Heart right ventricle (tissue), 16 donors: ENCODE measurements at places on chromosomes 4 and X. TPM values are rescaled to one million over a fixed set of nuclear protein-coding genes. Genes with fewer than 3 reads are reported as not detected.

DNA sequence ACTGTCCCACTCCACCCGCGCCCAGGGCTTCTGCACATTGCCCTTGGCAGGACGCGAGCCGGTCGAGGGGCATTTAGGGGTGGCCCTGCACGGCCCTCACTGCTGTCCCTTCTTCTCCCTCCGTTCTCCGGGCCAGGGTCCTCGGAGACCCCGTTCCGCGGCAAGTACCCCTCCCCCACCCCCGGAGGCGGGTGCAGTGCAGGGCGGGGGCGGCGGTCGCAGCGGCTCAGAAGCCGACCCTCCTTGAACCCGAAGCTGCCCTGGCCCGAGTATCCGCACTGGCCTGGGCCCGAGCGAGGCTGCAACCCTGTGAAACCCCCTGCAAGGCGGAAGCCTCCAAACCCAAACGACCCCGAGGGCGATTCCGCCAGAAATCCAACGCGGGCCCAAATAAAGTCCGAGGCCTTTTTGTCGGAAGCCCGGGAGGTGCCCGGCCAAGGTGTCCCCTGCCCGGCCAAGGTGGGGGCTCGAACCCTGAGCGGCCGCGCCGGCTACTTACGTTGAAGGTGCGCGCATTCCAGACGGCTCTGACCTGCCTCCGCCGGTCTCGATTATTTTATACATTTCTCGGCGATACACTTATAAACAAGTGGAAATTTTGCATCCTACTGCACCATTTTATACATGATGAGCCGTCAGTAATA lies 53.1 kb upstream of the TMEM33 start:
- H3K27ac ChIP-seq, result no peak overlapping the region
- DNase-seq, result no peak
- H3K4me3 ChIP-seq, result peak overlapping the region; percentile 18
- peaks cover 67% of the 10 kb centered on the region for H3K27me3 ChIP-seq
- H3K4me1 ChIP-seq, result peaks cover 24% of the 10 kb centered on the region

- no peaks in the 10 kb centered on the region for H3K27me3 ChIP-seq
- no peaks in the 10 kb centered on the region for H3K4me1 ChIP-seq
- no peak for DNase-seq
- H3K27ac ChIP-seq, result no peak overlapping the region
- H3K4me3 ChIP-seq, result no peak overlapping the region
These were observed 16.3 kb downstream of the ETNPPL start for GRCh38 chr4:108746511-108746910.

- H3K4me1 ChIP-seq, result peaks cover 7% of the 10 kb centered on the region
- H3K4me3 ChIP-seq, result no peak overlapping the region
- H3K27ac ChIP-seq, result no peak overlapping the region
- no peak for DNase-seq
- H3K27me3 ChIP-seq, result no peaks in the 10 kb centered on the region
- H3K36me3 ChIP-seq, result no peaks in the 10 kb centered on the region
These were observed 72.1 kb upstream of the ETNPPL start for GRCh38 chr4:108834835-108835384.

F8 gene
- total RNA-seq, result 35.6 TPM

PFKFB1 gene
- total RNA-seq, result 0.23 TPM

VSIG4 gene
- total RNA-seq, result 4.9 TPM

CTAG1A gene
- not detected for total RNA-seq

DNA sequence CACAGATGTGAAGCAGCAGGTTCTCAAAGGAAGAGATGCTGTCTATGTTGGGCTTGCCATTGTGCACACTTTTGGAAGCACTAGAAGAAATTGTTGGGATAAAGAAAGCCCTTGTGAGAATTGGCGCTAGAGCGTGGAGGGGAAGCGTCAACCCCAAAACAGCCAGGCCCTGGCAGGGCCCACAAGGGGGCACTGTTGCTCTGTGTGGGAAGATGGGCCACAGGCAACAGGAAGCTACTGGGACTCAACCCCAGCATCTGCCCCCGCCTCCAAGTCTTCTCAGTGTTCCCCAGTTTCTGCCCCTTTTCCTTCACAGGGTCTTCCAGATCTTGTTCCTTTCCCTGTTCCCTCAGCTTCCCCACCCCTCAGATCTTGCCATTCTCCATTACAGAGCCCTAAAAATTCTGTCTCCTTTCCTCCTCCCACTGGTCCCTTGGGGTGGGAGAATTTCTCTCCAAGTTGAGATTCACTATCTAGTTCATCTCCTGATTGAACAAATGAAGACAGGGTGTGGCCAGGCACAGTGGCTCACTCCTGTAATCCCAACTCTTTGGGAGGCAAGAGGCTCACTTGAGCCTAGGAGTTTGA lies 85.5 kb downstream of the STARD8 start:
- H3K4me1 ChIP-seq, result no peaks in the 10 kb centered on the region
- H3K27me3 ChIP-seq, result no peaks in the 10 kb centered on the region
- no peak overlapping the region for H3K27ac ChIP-seq
- no peaks in the 10 kb centered on the region for H3K36me3 ChIP-seq
- peak; percentile 73 for DNase-seq

DNA sequence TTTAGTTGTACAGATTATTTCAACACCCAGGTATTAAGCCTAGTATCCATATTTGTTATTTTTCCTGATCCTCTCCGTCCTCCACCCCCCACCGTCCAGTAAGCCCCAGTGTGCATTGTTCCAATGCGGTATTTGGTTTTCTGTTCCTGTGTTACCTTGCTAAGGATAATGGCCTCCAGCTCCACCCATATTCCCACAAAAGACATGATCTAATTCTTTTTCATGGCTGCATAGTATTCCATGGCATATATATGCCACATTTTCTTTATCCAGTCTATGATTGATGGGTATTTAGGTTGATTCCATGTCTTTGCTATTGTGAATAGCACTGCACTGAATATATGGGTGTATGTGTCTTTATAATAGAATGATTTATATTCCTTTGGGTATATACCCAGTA lies 22.1 kb upstream of the LNX1 start:
- H3K27me3 ChIP-seq, result no peaks in the 10 kb centered on the region
- no peak for DNase-seq
- H3K4me3 ChIP-seq, result no peak overlapping the region
- no peak overlapping the region for H3K27ac ChIP-seq
- H3K4me1 ChIP-seq, result no peaks in the 10 kb centered on the region
- H3K36me3 ChIP-seq, result no peaks in the 10 kb centered on the region

NOX1 gene
- not detected for total RNA-seq

- H3K27me3 ChIP-seq, result no peaks in the 10 kb centered on the region
- peaks cover 65% of the 10 kb centered on the region for H3K4me1 ChIP-seq
- no peak overlapping the region for H3K4me3 ChIP-seq
- H3K27ac ChIP-seq, result peak overlapping the region; percentile 86
- H3K36me3 ChIP-seq, result no peaks in the 10 kb centered on the region
These were observed 50.7 kb downstream of the MAP7D3 start for GRCh38 chrX:136200466-136200865.

DNA sequence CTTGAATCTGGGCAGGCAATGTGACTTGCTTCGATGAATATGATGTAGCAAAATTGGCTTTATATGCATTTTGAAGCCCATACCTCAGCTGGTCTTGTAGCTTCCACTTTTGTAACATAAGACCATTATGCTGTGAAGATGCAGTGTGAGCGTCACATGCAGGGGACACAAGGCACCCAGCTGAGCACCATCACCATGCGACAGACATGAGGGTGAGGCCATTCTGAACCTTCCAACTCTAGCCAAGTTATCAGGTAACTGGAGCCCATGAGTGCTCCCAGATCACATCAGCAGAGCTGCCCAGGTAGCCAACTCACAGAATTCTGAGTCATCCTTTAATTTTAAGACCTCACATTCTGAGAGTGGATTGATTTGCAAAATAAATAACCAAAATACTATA lies 705.9 kb downstream of the FSTL5 start:
- no peaks in the 10 kb centered on the region for H3K27me3 ChIP-seq

CXorf65 gene
- total RNA-seq, result not detected

SRPX gene
- 50.3 TPM for total RNA-seq

DNA sequence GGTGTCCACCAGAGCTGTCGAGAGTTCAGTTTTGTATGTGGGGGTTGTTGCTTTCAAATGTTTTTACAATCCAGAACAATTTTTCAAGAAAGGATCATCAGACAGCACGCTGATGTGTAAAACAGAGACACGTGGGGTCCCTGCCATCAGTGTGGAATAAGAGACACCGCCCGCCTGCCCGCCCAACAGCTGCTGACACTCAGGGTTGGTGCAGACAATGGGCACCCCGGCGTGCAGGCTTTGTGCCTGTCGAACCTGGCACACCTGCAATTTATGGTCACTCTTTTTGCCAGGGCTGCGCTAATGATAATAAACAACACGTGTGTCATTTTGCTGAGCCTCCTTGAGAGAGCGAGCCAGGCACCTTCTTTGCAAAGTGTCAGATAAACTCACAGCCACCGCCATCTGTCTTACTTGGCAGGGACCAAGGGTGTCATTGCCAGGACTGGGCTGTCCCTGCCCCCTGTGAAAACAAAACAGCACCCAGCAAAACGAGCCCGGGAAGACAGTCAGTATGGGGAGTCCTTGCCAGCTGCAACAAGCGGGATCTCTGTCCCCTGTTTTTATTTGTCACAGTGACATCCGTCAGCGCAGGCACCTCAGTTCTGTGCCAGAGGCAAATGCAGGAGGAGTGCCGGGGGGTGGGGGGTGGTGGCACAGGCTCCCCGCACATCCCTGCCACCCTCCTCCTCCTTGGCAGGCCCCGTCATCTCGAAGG lies 69.1 kb downstream of the PSAPL1 start:
- no peaks in the 10 kb centered on the region for H3K27me3 ChIP-seq
- H3K4me3 ChIP-seq, result no peak overlapping the region
- H3K27ac ChIP-seq, result no peak overlapping the region
- DNase-seq, result peak; percentile 58

DNA sequence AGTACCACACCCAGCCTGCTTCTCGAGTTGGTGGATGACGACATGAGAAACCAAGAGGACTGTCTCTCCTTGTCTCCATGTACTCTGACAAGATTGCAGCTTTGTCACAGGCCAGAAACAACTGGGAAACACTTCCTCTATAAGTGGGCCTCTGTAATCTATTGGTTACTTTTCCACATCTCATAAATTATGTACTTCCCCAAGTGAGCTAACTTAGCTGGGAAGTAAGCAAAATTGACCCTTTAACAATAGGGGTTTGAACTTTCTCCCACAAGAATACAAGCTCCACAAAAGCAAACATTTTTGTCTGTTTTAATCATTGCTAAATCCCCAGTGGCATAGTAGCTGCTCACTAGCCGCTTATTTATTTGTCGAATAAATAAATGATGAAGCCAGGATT lies 14.1 kb upstream of the USO1 start:
- no peaks in the 10 kb centered on the region for H3K4me1 ChIP-seq
- no peaks in the 10 kb centered on the region for H3K36me3 ChIP-seq
- H3K4me3 ChIP-seq, result no peak overlapping the region

- H3K27me3 ChIP-seq, result no peaks in the 10 kb centered on the region
- no peaks in the 10 kb centered on the region for H3K36me3 ChIP-seq
- no peaks in the 10 kb centered on the region for H3K4me1 ChIP-seq
These were observed 47.8 kb downstream of the FHDC1 start for GRCh38 chr4:152983774-152984411.

- no peak overlapping the region for H3K27ac ChIP-seq
- H3K36me3 ChIP-seq, result no peaks in the 10 kb centered on the region
- no peak overlapping the region for H3K4me3 ChIP-seq
- H3K27me3 ChIP-seq, result no peaks in the 10 kb centered on the region
- H3K4me1 ChIP-seq, result no peaks in the 10 kb centered on the region
These were observed 81.0 kb downstream of the EPHA5 start for GRCh38 chr4:65589331-65589730.

GRCh38 chr4:184395971-184396391 lies 78.4 kb downstream of the IRF2 start:
- no peak for DNase-seq
- no peaks in the 10 kb centered on the region for H3K27me3 ChIP-seq
- no peak overlapping the region for H3K4me3 ChIP-seq
- H3K36me3 ChIP-seq, result peaks cover 90% of the 10 kb centered on the region
- peaks cover 40% of the 10 kb centered on the region for H3K4me1 ChIP-seq

GRCh38 chr4:168150420-168151050 lies 58.2 kb downstream of the ANXA10 start:
- DNase-seq, result no peak
- H3K27ac ChIP-seq, result no peak overlapping the region
- peaks cover 3% of the 10 kb centered on the region for H3K4me1 ChIP-seq
- no peaks in the 10 kb centered on the region for H3K27me3 ChIP-seq

DNA sequence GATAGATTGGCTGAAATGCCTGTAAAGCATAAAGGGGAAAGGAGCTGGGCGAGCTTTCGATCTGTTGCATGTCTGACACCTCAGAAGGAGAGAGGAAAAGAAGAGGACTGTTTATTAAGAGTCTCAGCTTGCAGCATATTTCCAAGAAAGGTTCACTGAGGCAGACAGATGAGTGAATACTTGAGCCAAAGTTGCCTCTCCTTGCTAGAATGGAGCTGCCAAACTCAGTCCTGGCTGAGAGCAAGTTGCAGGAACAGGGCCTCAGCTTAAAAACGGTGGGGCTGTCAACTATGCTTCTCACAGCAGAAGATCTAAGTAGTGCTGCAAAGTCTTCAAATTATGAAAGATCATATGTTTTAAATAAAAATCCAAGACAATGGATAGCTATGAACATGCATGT lies 707.5 kb downstream of the PCDH7 start:
- no peaks in the 10 kb centered on the region for H3K4me1 ChIP-seq
- H3K4me3 ChIP-seq, result no peak overlapping the region
- H3K27me3 ChIP-seq, result no peaks in the 10 kb centered on the region
- H3K27ac ChIP-seq, result no peak overlapping the region

WNK3 gene
- 0.37 TPM for total RNA-seq

- H3K27me3 ChIP-seq, result no peaks in the 10 kb centered on the region
- H3K36me3 ChIP-seq, result no peaks in the 10 kb centered on the region
- DNase-seq, result no peak
- H3K27ac ChIP-seq, result no peak overlapping the region
- no peak overlapping the region for H3K4me3 ChIP-seq
These were observed 183.1 kb downstream of the ZNF330 start for GRCh38 chr4:141403782-141404181.

GRCh38 chr4:133593764-133594163 lies 444.7 kb downstream of the PCDH10 start:
- no peaks in the 10 kb centered on the region for H3K36me3 ChIP-seq
- no peak overlapping the region for H3K27ac ChIP-seq
- H3K27me3 ChIP-seq, result no peaks in the 10 kb centered on the region
- H3K4me3 ChIP-seq, result no peak overlapping the region
- no peaks in the 10 kb centered on the region for H3K4me1 ChIP-seq

DNA sequence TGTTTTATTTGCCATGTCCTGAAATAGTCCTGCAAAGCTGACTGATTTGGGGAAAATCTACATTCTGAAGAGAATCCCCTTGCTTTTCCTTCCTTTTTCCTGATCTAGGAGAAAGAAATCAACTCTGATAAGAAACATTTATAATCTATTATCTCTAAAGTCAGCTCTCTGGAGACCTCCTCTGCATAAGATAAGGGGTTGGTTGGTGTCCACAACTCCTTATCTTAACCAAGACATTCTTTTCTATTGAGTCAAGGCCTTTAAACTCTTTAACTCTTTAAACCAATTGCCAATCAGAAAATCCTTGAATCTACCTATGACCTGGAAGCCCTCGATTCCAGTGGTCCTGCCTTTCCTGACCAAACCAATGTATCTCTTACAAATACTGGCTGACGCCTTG lies 373.6 kb upstream of the RASGEF1B start:
- H3K36me3 ChIP-seq, result no peaks in the 10 kb centered on the region
- DNase-seq, result no peak

- H3K4me1 ChIP-seq, result no peaks in the 10 kb centered on the region
- H3K4me3 ChIP-seq, result no peak overlapping the region
- H3K27ac ChIP-seq, result no peak overlapping the region
- H3K36me3 ChIP-seq, result no peaks in the 10 kb centered on the region
- no peak for DNase-seq
- H3K27me3 ChIP-seq, result no peaks in the 10 kb centered on the region
These were observed 19.6 kb upstream of the IL2 start for GRCh38 chr4:122476126-122476525.

GRCh38 chr4:65450899-65451298 lies 219.4 kb downstream of the EPHA5 start:
- H3K27me3 ChIP-seq, result no peaks in the 10 kb centered on the region
- no peak overlapping the region for H3K27ac ChIP-seq
- H3K4me1 ChIP-seq, result no peaks in the 10 kb centered on the region
- no peak for DNase-seq
